EL (cell line): ENCODE measurements at places on chromosomes 6 and 20.
A peak's percentile ranks its signal among the peaks of the same experiment; 100 is the strongest.

GRCh38 chr20:34985461-34986310 lies 30.0 kb downstream of the MYH7B start:
- DNase-seq, result no peak

- DNase-seq, result no peak
Observed at GRCh38 chr6:46816626-46817025, 23.4 kb downstream of the MEP1A start.

GRCh38 chr6:39524007-39524406 lies 201.2 kb downstream of the KIF6 start:
- no peak for DNase-seq

- no peak for DNase-seq
Observed at GRCh38 chr20:42461965-42462593, 727.6 kb downstream of the PTPRT start.

DNA sequence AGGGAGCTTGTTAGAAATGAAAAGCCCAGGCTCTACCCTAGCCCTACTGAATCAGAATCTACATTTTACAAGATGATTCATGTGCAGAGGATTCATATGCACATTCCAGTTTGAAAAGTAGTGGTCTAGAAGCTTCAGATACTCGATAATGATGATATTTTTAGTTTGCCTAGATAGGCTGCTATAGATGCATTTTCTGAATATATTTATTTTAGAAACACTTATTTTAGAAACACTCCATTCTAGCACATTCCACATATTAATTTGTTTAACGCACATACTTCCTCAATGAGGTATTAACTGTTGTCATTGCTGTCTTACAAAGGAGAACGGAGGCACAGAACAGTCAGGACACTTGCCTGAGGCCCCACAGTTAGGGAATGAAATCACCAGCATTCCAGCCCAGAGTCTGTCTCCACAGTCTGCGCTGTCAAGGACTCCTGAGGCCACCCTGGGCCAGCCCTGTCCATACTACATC lies 64.4 kb downstream of the SNAP25 start:
- DNase-seq, result peak; percentile 90

- DNase-seq, result no peak
Observed at GRCh38 chr6:89353702-89354392, 1.3 kb upstream of the UBE2J1 start.

GRCh38 chr6:38119516-38119915 lies 300.0 kb downstream of the ZFAND3 start:
- no peak for DNase-seq

- DNase-seq, result peak; percentile 68
Observed at GRCh38 chr20:10314198-10314597, 95.6 kb downstream of the SNAP25 start.

DNA sequence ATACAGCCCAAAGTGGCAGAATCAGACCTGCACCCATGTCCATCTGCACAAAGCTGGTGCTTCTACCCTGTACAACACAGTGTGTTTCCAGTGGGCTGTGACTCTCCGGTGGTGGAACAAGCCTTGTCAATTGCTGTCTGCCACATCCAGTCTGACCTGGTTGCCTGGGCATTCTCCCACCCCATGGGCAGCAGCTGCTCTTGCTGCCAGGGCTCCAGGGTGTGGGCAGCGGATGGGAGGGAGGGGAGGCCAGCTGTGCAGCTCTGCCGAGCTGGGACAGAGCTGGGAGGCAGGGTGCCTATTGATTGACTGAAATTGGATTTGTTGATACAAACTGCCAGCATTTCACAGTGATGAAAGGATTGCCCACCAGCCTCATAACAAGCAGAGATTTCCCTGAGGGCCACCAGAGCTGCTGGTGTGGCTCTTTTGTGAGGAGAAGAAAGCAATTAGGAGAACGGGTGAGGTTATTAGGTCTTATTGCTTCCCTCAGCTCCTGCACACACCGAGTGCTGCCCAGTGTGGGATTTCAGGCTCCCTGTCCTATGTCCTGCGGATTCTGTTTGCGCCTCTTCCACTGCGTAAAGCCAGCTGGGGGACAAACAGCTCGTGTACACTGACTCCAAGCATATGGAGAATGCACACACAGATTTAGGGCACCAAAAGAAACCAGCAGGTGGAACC lies 150.8 kb downstream of the NRN1 start:
- no peak for DNase-seq

DNA sequence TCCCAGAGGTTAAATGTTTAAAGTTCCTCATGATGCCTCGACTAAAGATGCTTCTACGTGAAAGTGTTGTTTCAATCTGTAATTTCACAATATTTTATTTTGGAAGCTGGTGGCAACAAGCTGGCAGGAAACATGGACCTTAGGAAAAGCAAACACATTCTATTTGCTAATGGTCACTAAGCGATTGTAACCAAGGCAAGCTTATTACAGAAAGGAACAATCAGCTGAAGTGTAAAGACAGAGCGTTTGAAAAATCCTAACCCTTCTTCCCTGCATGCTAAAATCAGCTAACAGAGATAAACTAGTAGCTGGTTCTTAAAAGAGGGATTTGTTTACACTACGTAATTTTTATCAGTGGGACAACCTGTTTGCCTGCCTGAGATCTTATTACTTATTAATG lies 50.0 kb downstream of the IL20RA start:
- DNase-seq, result no peak

DNA sequence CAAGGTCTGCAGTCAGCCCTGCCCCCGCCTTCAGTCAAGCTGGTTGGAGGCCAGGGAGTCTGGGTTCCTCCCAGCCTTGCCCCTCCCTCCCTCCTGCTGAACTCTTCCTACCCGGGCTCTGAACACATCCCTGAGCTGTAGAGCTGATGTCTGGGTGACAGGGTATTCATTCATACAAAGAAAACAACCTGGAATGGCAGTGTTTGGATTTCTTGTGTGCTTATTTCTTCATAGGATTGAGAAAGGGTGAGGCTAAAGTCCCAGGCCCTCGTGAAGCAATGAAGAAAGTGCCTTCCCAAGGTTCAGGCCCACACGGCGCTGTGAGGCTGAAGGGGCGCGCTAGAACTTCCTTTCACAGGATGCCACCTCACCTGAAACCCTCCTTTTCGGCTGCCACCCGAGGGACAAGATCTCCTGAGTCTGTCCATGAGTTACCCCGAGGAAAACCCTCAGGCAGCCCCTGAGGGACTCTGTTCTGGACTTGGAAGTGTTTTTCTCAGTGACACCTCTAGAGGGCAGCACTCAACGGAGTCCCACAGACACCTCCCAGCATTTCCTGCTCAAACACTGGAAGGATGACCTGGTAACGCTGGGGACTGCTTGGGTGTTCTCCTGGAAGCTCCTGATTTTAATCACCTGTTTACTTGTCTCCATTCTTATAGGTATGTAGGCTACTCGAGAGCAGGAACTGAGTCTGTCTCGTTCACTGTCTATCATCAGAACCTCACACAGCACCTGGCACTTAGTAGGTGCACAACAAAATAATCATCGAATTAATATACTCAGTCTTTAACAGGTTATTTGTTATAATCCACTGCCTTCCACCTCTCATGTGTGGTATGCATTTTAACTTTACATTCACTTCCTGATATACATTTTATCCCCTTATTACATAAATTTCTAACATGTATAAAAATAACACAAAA lies 11.8 kb upstream of the GSTA1 start:
- peak; percentile 68 for DNase-seq

- no peak for DNase-seq
Observed at GRCh38 chr6:53295176-53295575, 53.6 kb downstream of the ELOVL5 start.

- DNase-seq, result peak; percentile 63
Observed at GRCh38 chr6:44439270-44440045, 52.0 kb downstream of the CDC5L start.

GRCh38 chr20:63133481-63134091 lies 82.3 kb downstream of the YTHDF1 start:
- no peak for DNase-seq

- no peak for DNase-seq
Observed at GRCh38 chr6:109013656-109014305, 80.9 kb downstream of the SESN1 start.

DNA sequence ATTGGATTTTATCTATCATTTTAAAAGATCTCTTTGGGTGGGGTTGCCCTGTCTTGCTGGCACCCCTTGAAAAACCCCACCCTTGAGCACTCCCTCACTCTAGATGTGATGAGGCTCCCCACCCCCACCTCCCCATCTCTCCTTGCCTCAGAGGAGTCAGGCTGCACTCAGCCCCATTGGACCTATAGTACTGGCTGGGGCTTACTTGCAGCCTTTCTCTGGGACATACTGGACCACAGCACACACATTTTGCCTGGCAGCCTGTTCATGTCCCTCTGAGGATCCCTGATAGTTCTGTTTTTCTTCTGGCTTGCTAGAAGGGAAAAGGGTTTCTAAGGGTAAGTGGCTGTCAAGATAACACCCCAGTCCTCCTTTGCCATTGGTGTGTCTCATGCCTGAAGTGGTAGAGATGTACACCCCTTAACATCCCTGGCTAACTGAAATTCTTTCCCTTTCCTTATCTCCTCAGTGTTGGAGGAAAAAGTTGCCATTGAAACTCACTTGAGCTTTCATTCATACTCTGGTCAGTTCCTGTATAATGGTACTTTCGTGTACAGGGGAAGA lies 553.4 kb upstream of the CITED2 start:
- DNase-seq, result peak; percentile 6

GRCh38 chr6:6515691-6516607 lies 72.6 kb upstream of the LY86 start:
- no peak for DNase-seq

DNA sequence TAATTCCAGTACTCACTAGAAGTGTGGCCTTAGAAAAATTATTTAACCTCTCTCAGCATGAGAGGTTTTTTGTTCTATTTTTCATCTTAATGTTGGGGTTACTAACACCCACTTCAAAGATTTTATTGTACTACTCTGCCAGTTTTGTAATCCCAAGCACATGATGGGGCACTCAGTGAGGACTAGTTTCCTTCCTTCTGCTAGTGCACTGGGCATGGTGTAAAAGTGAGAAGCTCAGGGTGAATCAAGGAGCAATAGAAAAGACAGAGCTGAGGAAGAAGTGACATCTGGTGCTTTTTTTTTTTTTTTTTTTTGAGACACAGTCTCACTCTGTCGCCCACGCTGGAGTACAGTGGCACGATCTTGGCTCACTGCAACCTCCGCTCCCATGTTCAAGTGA lies 439.4 kb upstream of the ARID1B start:
- no peak for DNase-seq

DNA sequence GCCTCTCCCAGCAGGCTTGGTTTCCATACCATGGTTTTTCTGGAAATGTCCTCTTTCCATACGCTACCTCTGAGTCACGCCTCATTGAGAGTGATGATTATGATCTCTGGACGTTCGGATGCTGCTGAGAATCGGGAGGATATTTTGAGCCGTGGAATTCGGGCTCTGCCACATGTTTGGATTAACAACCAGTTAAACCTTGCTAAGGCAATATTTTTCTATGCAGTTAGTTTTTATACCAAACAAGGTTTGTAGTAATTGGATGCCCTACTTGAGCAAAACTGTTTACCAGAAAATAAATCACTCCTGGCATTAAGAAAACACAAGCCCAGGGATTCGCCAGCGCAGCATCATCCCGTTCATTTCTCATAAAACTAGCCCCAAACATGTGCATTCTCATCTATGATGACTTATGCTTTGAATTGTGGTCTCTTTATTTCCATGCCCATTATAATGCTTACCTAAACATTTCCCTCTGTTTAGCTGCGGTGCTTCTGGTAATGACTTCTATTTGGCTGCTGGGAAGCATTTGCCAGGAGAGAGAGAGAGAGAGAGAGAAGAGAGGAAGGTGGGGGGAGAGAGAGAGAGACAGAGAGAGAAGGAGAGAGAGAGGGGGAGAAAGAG lies 198.9 kb downstream of the CLIC5 start:
- peak; percentile 47 for DNase-seq

- DNase-seq, result no peak
Observed at GRCh38 chr6:39228111-39228971, 934 bp downstream of the KCNK5 start.

- DNase-seq, result no peak
Observed at GRCh38 chr6:22042706-22043105, 254.1 kb downstream of the PRL start.

GRCh38 chr20:37877832-37878772 lies 24.8 kb upstream of the VSTM2L start:
- no peak for DNase-seq

DNA sequence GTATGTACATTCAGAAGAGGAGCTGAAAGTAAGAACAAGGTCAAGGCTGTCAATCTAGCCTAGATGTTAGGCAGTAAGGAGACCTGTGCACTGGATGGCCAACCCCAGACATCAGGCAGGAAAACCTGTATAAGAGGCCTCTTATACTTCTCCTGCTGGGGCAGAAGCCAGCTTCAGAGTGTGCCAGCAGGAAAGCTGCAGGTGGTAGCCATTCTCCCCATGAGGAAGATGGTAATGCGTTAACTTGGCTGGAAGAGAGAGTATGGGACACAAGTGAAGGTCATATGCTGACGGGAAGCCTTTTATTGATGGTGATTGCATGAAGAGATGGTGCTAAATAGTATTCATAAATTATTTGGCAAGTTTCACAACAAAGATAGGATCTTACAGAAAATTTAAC lies 20.6 kb downstream of the NHLRC1 start:
- DNase-seq, result no peak

DNA sequence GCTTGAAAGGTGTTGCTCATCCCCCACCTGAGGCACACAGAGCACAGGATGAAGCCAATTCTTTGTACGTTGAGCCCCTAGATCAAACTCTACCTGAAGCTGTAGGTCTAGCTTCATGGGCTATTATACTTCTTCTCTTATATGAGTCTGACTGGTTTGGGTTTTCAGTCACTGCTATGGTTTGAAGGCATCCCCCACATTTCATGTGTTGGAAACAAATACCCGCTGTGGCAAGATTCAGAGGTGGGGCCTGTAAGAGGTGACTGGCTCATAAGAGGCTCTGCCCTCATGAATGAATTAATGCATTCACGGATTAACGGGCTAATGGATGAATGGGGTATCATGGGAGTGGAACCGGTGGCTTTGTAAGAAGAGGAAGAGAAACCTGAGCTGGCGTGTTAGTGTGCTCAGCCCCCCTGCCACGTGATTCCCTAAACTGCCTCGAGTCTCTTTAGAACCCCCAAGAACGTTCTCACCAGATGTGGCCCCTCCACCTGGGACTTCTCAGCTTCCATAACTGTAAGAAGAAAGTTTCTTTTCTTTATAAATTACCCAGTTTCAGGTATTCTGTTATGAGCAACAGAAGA lies 39.2 kb downstream of the PREX1 start:
- DNase-seq, result no peak

GRCh38 chr6:22582417-22583205 lies 13.2 kb downstream of the HDGFL1 start:
- DNase-seq, result no peak

DNA sequence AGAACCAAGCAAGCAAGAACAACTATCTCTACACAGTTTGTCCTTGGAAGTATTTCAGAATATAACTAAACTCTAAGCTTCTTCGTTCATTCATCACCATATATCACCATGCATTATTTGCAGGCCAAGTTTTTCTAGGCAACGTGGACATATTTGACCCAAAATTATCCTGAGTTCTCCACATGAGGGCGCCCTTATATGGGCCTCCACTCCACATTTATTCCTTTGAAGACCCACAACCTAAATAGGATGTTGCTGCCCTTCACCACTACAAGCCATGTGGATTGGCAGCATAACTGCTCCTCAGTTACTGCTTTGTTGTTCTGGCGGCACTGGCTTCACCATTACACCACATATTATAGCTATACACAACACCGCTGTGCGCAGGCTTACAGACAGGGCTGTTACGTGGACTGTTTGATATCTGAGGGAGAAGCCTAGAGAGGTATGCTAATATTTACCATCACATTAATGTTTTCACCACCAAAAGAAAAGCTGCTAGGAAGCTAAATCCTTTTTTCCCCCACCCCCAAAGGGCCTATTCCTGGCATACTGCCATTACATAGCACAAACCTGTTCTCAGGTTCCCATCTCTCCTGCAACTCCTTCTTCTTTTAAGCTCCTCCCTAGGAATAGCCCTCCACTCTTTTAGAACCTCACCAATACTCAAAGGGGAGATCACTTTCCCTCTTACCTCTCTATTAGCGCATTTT lies 411.7 kb downstream of the C6orf118 start:
- no peak for DNase-seq
